ENCODE measurements at places on chromosomes 16 and 17.
A peak's percentile ranks its signal among the peaks of the same experiment; 100 is the strongest.

GRCh38 chr16:69890114-69890891, 60.8 kb upstream of the CLEC18A start:
- DNase-seq, result peak; percentile 26

- DNase-seq, result no peak
Observed at GRCh38 chr17:61561354-61561753, 29.7 kb downstream of the NACA2 start.

DNA sequence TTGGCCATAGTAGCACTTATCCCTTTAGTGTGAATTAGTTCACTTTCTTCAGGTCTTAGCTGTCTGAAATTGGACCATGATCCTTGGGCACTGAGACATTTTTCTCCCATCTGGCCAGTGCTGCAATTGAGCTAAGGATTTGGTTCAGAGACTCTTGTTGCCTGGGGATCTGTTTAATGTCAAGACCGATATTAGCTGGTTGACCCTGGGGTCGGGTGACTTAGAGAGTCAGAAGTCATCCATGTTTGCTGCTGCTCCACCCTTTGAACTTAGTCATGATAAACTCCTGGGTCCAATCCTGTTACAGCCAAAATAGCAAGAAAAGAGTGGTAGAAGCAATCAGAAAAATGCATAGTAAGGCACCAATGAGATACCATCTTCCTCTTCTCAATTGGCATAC, 45.8 kb upstream of the TOX3 start:
- DNase-seq, result no peak

DNA sequence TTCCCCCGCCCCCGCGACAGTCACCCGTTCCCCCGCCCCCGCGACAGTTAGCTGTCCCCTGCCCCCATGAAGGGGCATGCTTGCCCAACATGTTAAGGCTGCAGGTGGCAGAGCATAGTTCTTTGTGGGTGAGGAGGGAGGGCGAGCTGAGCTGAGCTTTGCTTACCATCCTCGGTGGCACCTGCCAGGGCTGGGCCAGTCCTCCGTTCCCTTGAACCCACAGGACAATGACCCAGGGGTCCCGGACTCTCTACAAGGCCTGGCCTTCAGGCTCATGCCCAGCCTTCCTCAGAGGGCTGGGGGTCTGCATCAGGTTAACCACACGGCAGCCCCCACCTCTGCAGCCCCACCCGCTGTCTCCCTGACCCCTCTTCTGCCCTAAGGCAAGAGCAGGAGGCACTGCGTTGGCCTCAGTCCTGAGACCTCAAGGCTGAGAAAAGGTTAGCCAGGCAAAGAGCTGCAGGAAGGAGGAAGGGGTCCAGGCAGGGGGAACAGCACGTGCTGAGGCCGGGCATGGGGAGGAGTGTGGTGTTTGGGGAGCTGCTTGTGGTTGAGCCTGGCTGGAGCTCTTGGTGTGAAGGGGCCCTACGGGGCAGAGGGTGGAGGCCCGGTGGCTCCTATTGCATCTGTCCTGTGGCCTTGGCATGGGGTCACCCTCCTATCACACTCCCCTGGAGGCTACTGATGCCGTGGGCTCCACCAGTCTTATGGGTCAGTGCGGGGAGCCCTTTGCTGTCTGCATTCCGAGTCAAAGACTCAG, 11.4 kb upstream of the DOC2B start:
- no peak for DNase-seq

DNA sequence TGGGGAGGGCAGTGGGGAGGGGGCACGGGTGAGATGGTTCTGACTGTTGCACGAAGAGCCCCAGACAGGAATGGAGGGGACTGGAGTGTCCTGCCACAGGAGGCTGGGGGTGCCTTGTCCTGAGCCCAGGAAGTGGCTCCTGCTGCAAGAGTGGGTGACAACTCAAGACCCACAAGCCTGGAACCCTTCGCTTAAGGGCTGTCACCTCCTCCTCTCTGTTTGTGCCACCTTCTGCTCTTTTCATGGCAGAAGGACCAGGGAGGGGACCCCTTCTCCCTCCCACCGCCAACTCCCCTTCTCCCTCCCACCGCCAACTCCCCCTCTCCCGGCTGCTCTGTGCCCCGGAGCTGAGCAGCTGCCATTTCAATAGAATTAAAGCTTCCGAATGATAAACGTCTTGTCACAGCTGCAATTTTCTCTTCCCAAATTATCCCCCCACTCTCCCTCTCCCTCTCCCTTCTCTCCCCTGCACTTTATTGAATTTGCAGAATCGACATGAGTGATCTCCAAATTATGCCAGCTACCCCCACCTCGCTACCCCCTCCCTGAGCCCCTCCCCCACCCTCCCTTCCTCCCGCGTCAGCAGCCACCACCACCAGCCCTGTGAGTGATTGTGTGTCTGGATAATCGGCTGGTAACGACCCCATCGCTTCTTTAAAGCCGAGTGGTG, 13.7 kb downstream of the GJD3 start:
- no peak for DNase-seq

DNA sequence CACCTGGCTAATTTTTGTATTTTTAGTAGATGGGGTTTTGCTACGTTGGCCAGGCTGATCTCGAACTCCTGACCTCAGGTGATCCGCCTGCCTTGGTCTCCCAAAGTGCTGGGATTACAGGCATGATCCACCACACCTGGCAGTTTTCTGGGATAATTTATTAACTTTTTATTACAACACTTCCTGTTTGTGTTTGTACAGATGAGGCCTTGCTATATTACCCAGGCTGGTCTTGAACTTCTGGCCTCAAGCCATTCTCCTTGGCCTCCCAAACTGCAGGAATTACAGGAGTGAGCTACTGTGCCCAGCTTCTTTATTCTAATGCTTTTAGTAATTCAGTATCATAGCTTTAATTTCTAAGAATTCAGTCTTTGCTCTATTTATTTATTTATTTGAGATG, 16.1 kb upstream of the SPN start:
- DNase-seq, result no peak

DNA sequence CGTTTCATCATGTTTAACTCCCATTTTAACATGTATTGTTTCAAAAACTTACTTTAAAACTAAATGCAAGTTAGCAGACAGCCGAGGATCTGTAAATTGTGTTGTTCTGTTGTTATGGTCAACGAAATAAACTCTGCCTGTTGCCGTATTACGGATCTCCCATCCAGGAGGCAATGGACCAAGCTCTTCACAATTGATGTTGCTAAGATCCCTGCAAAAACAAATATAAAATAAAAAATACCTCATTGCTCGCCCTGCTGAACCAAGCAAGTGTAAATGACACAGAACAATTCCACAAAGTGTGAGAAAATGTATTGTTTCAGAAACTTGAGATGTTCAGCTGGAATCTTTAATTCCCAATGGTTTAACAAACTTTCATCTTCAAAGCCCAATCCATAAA, 65.0 kb downstream of the CEP95 start:
- DNase-seq, result no peak

- no peak for DNase-seq
Observed at GRCh38 chr17:36036235-36036634, 18.5 kb upstream of the CCL23 start.

DNA sequence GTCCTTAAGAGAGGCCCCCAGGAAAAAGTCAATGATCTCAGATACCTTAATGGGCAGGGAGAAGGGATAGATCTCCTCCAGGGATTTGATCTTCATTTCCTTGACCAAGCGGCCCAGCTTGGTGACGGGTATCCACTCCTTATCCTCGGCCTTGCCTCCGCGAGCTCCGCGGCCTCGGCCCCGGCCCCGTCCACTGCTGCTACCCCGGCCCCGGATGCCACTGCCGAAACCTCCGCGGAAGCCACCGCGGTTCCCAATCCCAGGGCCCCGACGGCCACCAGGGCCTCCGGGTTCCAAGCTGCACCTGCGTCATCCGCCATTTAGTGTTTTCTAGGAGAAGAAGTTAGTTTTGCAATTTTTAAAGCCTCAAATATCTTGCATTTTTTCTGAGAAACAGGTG, 65.2 kb upstream of the KIF2B start:
- DNase-seq, result no peak

DNA sequence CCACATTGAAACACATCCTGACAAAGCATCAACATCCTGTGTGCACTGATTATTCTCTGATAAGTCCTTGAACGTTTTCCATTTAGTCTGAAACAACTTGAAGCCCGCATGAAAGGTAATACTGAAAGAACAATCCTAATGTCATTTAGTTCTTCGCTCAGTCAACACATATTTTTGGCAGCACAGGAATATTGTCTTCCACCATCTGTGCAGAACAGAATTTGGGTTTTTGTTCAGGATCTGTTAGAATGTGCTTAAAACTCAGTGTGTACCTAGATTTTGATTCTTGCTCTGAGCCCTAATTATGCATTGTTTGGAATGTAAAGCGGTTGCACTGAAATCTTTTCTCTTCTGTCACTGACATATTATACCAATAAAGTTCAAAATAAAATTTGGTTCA, 1036.6 kb downstream of the CDH11 start:
- DNase-seq, result no peak

GRCh38 chr17:39677542-39678339, 9.5 kb downstream of the PNMT start:
- DNase-seq, result no peak

DNA sequence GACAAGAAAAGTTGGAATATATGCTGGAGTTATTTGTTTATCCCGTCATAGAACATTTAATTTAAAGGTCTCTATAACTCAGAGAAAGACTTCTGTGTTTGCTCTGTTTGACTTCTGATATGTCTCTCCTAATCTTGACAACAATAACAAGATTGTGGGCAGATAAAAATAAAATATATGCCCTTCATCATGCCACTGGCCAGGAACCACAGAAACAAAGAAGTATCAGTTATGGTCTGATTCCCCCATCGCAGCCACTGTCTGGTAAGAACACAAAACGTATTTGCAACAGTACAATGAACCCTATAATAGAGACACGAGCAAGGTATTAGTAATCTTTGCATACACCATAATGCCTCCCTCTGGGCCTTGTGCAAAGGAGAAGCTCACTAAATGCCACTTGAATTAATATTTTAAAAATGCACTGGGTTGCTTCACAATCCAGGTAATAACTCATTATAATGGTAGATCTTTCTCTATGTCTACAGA, 1498.3 kb downstream of the CDH11 start:
- no peak for DNase-seq
